NCI-H2029 treated with DMSO at 0.1 percent for 48 hours (cell line): ENCODE measurements at places on chromosomes 12 and 14.

DNA sequence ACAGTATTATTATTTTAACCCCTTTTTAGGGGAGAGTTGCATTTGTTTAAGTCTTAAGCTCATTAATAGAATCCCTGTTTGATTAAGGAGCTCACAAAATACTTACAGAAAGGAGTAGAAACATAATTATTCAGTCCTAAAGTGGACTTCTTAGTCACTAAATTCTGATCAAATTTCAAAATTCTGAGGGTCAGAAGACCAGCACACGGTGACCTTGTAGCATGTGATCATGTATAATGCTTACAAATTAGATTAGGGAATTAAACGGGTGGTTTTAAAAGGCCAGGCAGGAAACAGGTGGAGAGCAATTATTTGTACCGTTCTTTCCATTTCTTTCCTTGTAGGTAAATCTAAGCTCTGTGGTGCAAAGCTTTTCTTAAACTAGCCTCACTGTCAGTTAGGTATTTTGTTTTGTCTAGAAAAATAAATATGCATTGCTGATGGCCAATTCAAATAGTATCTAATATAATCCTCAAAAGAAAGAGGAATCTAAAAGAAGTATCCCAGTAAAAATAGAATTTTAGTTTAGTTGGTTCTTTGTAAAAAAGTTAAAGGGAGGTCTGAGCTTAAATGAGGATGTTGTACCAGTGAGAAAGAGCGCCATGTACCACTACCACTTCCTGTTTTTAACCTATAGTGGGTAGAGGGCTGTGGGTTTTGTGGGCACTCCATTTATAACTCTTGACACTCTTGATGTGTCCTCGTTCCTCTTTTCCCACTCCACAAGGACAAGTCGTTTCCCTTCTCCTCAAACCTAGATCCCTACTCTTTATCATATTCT is 51.1 kb downstream of the SLC38A1 start:
- no peak for DNase-seq

DNA sequence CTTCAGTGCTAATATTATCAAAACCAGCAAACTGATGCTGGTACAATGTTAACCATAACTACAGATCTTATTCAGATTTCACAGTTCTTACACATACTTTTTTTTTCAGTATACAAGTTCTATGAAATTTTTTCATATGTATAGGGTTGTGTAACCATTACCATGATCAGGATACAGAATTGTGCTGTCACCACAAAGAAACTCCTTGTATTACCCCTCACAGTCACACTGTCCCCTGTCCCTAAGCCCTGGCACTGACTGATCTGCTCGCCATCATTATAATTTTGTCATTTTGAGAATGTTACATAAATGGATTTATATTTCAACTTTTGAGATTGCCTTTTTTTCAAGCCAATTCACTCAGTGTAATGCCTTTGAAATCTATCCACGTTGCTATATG is 21.3 kb upstream of the NFKBIA start:
- no peak for DNase-seq

DNA sequence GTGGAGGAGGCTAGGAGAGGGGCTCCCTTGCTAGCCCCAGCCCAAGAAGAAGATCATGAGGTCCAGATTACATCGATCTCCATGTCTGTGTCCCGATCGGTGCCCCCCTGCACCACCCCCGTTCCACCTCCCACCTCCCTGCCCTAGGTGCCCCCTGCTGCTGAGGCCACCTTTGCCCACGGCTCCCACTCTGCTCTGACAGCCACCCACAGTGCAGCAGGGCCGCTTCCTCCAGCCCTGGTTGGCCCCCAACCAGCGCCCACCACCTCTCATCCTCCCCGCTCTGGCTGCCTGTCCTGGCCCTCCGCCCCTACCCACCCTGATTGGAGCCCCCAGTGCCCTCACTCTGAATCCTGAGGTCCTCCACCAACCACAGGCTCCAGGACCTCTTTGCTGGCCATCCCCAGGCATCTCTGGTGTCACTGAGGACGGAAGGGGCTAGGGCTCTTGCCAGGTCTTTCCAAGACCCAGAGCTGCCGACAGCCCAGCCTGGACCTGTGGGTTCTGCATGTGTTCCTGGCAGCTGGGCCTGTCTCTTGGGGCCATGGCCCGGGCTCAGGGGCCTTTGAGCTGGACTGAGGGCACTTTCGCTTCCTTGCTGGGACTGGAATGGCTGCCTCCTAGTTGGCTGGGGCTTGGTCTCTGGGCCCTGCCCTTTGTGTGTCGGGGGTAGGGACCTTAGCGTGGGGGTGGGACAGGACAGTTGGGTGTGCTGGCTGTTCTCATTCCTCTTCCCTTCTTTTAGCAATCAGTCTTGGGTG is 7.2 kb upstream of the PLXNC1 start:
- DNase-seq = no peak

- DNase-seq = no peak
Observed at GRCh38 chr14:53380052-53380866, 227.1 kb upstream of the DDHD1 start.

DNA sequence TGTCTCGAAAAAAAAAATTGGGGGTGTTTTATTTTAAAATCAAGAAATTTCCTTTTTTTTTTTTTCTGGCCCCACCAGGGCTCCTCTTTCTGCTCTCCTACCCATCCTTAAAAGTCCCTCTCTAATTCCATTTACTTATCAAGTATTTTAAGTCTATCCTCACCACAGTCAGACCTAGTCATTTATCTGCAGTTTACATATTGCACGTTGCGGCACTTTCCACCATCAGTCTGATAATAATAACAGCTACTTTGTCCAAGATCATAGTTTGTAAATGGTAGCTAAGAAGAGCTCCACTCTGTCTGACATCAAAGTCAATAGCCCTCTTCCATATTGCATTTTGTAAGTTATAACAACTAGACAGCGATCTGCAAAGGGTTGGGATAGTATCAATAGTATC is 23.6 kb upstream of the CAND1 start:
- DNase-seq = no peak

DNA sequence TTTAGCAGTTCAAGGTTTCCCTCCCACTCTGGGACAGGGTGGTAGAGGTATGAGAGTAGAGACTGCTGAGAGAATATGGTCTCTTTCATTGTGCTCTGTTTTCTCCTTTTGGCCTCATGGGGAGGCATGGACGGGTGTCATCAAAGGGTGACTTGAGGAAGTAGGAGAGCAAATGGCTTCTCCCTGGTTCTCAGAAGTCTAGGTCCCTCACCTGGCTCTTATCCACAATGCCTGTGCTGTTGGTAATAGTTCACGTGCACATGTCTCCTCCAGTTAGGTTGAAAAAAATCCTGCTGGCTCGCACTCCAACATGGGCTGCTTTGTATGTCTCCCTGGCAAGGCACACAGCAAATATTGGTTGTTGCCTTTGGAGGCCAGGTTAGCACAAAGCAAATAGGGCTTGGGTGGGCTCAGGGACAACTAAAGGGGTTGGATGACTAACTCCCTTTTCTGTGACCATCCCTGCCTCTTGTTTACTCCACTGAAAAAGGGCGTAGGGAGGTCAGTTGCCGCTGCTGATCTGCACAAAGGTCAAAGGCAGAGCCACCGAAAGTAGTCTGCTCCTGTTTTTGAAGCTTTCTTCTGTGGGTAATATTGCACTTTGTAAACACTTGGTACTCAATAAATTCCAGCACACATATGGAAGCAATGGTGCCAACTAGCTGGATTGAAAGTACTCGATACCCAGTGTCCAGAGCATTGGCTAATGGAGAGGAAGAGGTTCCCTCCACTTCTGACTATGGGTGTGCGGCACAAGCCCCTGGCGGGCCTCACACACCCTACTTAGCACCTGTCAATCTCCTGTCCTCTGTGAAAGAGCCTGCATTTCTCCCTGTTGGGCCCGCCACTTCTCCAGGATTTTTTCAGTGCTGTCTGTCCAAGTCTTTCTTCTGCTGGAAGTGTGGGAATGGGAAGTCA is 121.8 kb downstream of the SLC38A6 start:
- DNase-seq = peak; percentile 100

- peak; percentile 13 for DNase-seq
Observed at GRCh38 chr14:103808403-103809001, 38.9 kb downstream of the PPP1R13B start.

- no peak for DNase-seq
Observed at GRCh38 chr14:50800032-50800431, 30.9 kb downstream of the NIN start.

DNA sequence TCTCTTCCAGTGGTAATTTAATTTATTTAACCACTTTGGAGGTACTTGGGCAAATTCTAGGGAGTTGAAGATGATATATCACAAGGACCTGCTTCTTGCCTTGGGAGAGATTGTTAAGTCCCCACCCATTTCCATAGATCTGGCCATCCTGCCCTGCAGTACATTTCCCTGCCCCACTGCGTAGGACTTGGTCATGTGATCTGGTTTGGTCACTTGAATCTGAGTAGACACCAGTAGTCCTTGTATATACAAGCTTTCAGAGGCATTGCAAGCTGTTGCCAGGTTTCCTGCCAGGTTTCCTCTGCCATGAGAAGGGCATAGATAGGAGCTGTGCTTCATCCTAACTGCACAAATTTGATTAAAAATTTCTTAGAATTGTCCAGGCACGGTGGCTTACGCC is 200.0 kb downstream of the ADAMTS20 start:
- no peak for DNase-seq

DNA sequence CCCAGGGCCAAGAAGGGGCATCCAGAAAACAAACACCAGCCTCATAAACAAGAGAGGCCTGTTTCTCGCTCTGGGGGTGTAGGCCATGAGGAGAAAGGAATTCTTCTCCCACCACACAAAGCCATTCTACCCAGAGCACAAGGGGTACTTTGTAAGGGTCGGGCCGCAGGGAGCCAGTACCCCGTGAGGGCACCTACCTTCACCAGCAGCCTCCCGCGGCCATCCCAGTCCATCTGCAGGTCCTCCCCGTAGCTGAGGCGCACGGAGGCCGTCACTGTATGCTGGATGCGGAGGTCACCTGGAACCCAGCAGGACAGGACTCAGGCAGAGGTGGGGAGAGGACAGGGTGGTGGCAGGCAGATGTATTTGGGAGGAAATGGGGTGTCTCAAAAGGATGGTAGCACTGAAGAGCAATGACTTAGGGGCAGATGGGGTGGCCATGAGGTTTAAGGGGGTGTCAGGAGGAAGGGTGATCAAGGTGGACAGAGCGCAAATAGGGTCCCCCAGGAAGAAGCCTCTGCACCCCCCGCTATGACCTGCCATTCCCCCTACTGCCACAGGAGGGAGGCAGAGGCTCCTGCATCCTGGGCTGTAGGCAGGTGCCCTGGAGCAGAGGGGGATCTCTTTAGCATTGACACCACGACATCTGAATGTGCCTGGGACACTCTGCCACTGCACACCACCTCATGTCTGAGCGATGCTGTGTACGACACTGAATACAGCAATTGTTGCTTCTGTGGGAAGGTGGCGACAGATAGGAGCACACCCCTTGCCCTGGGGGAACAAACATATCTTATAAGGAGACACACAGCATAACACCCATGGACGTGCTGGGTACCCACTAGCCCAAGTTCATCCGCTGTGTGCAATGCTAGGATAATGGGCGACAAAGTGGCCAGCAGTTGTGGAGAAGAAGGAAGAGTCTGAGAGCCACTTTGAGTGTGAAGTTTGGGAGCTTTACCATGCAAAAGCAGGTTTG is 61.4 kb downstream of the VWF start:
- peak; percentile 18 for DNase-seq

DNA sequence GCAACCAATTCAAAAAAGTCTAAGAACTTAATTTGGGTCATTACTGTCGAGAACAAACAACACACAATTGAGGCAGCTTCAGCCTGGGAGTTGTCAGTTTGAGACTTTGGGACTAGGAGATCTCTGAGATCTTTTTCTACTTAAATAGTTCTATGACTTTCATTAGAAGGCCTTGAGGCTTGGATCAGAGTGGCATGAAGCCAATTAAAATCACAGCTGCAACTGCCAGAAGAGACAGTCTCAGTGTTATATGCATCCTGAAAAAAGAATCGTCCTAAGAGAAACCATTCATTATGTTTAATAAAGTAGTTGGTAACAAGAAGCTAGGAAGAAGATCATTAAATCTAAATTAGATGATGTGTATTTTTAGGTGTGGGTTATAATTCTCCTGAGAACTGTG is 170.8 kb upstream of the RASSF8 start:
- no peak for DNase-seq

GRCh38 chr12:106299202-106299774 is 3.2 kb upstream of the TCP11L2 start:
- no peak for DNase-seq

DNA sequence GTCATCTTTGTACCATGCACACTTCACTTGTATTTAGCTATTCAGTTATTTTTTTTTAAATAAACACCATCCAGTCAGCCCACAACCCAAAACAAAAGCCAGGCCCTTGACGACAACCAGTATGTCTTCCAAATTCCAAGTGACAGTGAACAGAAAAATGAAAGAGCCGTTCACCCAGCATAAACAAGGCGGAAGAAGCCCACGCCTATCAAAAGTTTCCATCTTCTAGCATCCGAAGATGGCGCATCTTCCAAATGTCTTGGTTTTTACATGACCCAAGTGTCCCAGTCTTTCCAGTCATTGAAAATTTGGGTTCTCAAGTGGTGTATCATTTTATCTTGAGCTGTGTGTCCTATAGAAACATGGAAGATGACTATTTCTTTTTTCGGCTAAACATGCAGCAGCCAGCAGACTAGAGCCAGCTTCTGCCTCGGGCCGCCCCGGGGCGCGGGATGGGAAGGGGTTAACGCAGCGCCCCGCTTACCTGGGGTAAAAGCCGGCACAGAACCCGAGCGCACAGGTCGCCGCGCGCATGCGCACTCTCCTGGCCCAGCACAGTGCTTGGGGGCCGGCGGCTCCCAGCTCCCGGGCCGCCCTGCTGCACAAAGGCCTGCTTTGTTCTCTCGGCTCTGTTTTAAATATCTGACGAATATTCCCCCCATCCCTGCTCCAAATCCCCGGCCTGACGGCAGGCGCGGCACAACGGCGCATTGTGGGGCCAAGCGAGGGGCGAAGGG is 164.8 kb downstream of the ZFP36L1 start:
- no peak for DNase-seq

- DNase-seq = no peak
Observed at GRCh38 chr12:6198556-6198955, 1.6 kb upstream of the CD9 start.

DNA sequence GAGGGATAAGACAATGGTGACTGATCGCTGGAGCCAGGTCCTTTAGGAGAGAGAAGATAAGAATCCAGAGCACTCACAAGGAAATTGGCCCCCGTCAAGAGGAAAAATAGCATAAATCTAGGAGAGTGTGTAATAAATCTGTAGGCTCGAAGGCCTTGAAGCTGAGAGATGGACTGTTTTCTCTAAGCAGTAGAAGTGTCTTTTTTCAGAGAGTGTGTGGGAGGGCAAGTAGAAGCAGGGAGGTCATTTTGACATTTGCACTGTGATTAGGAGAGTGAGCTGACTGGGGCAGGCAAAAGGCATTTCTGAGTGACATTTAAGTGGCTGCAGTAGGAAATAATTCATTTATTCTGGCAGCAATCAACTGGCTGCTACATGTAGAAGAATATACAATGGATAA is 78.0 kb upstream of the DDHD1 start:
- DNase-seq = no peak

DNA sequence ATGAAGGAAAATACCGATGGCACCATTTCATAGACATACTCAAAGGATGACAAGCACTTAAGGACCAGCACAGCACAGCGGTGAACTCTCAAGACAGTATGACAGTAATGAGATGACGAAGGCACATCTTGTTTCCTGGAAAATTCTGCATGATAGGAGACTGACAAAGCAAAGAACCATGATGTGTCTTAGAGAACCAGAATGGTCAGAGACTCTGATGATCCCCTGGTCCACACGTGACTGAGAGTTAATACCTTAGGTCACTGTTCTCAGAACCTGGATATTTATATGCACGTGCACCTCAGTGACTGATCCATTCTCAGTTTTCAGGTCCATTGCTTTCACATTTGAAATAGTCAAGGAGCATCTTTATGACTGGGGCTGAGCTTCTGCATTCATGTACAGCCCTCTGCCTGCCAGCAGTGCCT is 35.3 kb downstream of the PROX2 start:
- DNase-seq = no peak
